GM23338 (cell line): ENCODE measurements at places on chromosomes 5 and 9.

- DNase-seq = no peak
These were observed 559.5 kb upstream of the WWC1 start for GRCh38 chr5:167731951-167732350.

GRCh38 chr5:138722544-138723177 is 30.6 kb upstream of the CTNNA1 start:
- DNase-seq = peak; percentile 63

- no peak for DNase-seq
These were observed 632.4 kb upstream of the TYRP1 start for GRCh38 chr9:12060811-12061210.

DNA sequence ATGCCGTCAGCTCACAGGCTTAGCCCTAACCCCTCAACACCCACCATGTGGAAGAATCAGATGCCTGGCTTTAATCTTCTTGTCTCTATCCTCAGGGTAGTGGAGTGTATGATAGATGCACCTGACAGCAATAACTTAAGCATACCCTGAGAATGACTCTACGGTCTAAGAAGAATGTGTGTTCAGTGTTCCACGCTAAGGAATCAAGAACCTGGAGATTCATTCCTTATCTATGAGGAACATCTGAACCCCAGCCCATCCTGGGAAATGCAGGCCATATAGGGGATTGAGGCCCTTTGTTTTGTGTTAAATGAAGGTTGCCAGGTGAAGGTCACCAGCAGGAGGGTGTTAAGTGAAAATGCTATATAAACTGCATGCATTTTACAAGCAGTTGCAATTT is 63.0 kb downstream of the KLHL3 start:
- no peak for DNase-seq

- DNase-seq = no peak
These were observed 233.3 kb downstream of the ZNF608 start for GRCh38 chr5:124512952-124513632.

- no peak for DNase-seq
These were observed 24.9 kb downstream of the TAS2R1 start for GRCh38 chr5:9605041-9605838.

- DNase-seq = no peak
These were observed 1379.9 kb downstream of the EFNA5 start for GRCh38 chr5:106290841-106291240.

GRCh38 chr5:59943452-59944113 is 50.1 kb upstream of the PDE4D start:
- DNase-seq = no peak

DNA sequence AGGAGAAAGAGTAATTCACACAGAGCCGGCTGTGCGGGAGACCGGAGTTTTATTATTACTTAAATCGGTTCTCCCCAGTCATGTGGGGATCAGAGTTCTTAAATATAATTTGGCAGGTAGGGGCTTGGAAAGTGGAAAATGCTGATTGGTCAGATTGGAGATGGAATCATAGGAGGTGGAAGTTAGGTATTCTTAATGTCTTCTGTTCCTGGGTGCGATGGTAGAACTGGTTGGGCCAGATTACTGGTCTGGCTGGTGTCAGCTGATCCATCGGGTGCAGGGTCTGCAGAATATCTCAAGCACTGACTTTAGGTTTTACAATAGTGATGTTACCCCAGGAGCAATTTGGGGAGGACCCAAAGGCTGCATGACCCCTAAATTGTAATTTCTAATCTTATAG is 4.6 kb upstream of the CERCAM start:
- DNase-seq = peak; percentile 47

DNA sequence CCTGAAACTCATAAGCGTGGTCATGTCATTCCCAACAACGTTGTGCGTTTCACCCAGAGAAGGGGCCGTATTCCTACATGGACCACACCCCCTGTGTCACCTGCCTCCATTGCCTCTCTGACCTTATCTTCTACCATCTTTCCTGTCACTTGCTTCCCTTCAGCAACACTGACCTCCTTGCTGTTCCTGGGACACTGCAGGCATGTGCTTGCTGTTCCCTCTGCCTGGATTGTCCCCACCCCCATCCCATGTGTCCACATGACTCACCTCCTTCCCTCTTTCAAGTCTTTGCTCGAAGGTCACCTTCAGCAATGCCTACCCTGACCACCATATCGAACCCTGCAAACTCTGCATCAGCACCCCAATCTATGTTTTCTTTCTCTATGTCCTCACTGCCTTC is 133.2 kb upstream of the ZNF618 start:
- no peak for DNase-seq

DNA sequence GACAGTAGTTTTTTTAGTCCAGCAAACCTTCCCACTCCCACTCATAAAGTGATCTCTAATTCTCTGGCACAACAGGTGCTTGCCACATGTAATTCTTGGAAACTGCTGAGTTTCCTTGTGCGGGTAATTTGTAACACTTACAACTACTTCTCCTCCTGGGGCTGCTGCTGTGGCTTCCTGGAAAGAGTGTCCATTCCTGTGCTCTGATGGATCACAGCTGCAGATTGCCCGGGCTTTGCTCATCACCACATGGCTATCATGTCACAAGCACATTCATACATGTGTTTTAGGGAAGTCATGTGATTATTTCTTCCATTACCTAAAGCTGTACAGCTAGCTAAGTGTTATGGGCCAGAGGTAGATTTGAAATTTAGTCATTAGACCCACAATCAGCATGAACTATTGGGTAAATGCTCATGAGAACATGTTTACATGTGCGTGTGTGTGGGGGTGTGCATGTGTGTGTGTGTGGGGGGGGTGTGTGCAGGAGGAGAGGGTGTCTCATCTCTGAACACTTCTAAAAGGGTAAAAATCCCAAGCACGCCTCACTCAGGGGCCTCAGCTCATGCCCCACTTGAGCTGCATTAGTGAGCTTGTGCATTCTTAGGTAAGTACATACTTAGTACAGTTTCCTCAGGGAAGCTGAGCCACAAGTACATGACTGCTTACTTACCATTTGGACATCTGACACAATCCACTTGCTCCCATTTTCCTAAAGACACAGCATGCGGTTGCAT is 118.1 kb upstream of the CCDC112 start:
- no peak for DNase-seq
